ENCODE measurements at places on chromosomes 2 and 18. TPM values are rescaled to one million over a fixed set of nuclear protein-coding genes. Genes with fewer than 3 reads are reported as not detected.

Gene SP5
- 1.2 TPM for total RNA-seq

DNA sequence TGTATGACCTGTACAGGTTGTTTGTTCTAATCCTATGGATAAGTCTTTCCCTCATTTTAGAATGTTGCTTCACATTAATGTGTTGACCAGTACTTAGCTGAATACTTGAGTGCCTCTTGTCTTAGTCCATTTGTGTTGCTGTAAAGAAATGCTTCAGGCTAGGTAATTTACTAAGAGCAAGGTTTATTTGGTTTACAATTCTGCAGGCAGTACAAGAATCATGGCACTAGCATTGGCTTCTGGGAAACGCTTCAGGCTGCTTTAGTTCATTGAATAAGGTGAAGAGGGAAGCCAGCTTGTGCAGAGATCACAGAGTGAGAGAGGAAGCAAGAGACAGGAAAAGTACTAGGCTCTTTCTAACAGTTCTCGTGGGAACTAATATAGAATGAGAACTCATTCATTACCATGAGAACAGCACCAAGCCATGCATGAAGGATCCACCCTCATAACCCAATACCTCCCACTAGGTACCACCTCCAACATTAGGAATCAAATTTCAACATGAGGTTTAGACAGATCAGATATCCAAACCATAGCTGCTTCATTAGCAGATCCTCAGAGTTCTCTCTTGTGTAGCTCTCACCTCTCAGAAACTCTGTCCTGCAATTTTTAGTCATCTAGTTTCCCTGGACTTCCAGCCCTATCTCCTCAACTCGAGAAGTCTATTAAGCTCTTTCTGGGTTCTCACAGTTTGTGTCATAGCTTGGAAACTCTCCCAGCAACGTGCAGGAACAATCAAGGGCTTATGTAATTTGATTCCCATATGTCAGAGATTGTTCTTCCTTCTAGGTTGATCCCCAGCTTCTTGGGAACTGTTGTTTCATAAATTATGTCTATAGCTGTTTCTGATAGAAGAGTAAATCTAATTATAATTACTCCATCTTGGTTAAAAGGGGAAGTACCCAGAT, 2082.3 kb upstream of the CELF4 start:
- no peak overlapping the region for H3K4me3 ChIP-seq
- H3K4me1 ChIP-seq, result no peaks in the 10 kb centered on the region
- DNase-seq, result no peak
- H3K27me3 ChIP-seq, result no peaks in the 10 kb centered on the region
- H3K36me3 ChIP-seq, result no peaks in the 10 kb centered on the region
- no peak overlapping the region for H3K27ac ChIP-seq

GRCh38 chr2:171323971-171324528, 109.7 kb downstream of the METTL8 start:
- H3K27ac ChIP-seq, result no peak overlapping the region
- no peaks in the 10 kb centered on the region for H3K27me3 ChIP-seq
- H3K4me1 ChIP-seq, result no peaks in the 10 kb centered on the region
- no peak for DNase-seq
- no peaks in the 10 kb centered on the region for H3K36me3 ChIP-seq
- no peak overlapping the region for H3K4me3 ChIP-seq

DNA sequence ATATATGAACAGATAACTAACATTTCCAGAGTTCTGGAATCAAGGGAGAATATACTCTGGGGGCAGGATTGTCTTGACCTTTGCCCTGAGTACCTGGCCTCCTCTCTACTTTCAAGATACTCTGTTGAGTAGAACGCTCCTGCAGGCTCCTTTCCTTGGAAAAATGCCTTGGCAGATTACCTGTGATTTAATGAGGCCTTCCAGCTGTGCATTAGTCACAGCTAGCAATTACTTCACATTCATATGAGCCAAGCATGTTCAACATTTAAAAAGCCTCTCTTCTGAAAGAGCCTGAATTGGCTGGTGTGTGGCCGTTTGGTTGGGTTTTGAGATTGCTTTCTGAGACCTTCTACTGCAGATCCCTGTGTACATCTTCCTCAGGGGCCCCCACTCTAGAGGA, 142.2 kb downstream of the PLCL1 start:
- H3K27ac ChIP-seq, result no peak overlapping the region
- DNase-seq, result no peak
- H3K27me3 ChIP-seq, result no peaks in the 10 kb centered on the region
- no peaks in the 10 kb centered on the region for H3K36me3 ChIP-seq

- no peaks in the 10 kb centered on the region for H3K4me1 ChIP-seq
- no peaks in the 10 kb centered on the region for H3K36me3 ChIP-seq
- no peak overlapping the region for H3K4me3 ChIP-seq
- H3K27me3 ChIP-seq, result peaks cover 23% of the 10 kb centered on the region
- no peak for DNase-seq
Measured at GRCh38 chr2:179862898-179863458, 1.6 kb upstream of the ZNF385B start.

DNA sequence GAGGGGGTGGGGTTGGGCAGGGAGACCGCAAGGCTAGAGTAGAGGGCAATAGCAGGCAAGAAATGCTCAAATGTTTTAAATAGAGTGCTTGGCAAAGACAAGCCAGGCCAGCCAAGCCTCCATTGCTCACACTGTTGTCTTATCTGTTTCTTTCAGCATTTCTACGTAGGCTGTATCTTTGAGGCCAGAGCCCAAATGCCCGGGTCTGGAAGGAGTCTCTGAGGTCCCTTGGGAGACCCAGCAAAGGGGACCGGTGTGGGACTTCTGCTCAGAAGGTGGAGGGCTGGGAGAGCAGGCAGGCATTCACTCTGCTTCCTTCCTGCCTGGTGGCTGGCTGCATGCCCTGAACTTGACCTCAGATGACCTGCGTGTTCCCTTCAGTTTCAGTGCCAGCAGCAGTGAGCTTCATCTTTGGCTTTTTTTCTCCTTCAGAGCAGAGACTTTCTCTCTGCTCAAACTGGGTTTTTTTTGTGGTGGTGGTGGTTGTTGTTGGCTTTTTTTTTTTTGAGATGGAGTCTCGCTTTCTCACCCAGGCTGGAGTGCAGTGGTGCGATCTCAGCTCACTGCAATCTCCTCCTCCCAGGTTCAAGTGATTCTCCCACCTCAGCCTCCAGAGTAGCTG, 13.7 kb upstream of the TET3 start:
- H3K4me3 ChIP-seq, result no peak overlapping the region
- H3K36me3 ChIP-seq, result no peaks in the 10 kb centered on the region
- no peak overlapping the region for H3K27ac ChIP-seq
- no peaks in the 10 kb centered on the region for H3K27me3 ChIP-seq
- H3K4me1 ChIP-seq, result peaks cover 14% of the 10 kb centered on the region

- H3K4me1 ChIP-seq, result no peaks in the 10 kb centered on the region
- H3K4me3 ChIP-seq, result no peak overlapping the region
- H3K27ac ChIP-seq, result no peak overlapping the region
Measured at GRCh38 chr18:56257205-56257604, 381.2 kb downstream of the TXNL1 start.

- no peak overlapping the region for H3K27ac ChIP-seq
- no peaks in the 10 kb centered on the region for H3K36me3 ChIP-seq
- H3K27me3 ChIP-seq, result no peaks in the 10 kb centered on the region
- peaks cover 5% of the 10 kb centered on the region for H3K4me1 ChIP-seq
- H3K4me3 ChIP-seq, result no peak overlapping the region
Measured at GRCh38 chr2:37394796-37395555, 50.5 kb downstream of the QPCT start.

GRCh38 chr2:43179942-43180341, 46.5 kb downstream of the ZFP36L2 start:
- H3K27ac ChIP-seq, result no peak overlapping the region
- no peak for DNase-seq
- no peak overlapping the region for H3K4me3 ChIP-seq
- no peaks in the 10 kb centered on the region for H3K27me3 ChIP-seq
- no peaks in the 10 kb centered on the region for H3K36me3 ChIP-seq

DNA sequence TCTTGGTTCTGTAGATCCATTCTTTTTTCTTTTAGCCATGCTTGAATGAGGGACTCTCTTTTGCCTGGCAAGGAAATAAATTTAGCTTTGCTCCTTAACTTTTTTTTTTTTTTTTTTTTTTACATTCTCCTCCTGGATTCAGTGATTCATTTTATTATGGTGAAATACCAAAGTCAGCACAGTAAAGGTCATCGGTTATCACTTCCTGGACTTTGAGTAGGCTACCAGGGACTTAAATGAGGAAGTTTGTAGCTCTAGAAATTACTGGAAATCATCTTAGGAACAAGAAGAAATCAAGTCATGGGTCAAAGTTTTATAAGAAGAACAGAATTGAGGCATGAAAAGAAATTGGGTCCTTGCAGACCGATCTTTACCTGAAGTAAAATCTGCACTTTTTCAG, 75.0 kb downstream of the SOCS6 start:
- no peaks in the 10 kb centered on the region for H3K36me3 ChIP-seq
- no peak overlapping the region for H3K4me3 ChIP-seq
- peak overlapping the region; percentile 69 for H3K27ac ChIP-seq
- peaks cover 2% of the 10 kb centered on the region for H3K4me1 ChIP-seq
- no peak for DNase-seq

GRCh38 chr2:96138179-96139145, at the start of gene ASTL:
TSS of gene ASTL (minus strand) at chr2:96138502. CDS start at chr2:96138436, 66 bp downstream.
- no peak within 1 kb of the TSS for H3K4me3 ChIP-seq
- no peak within 1 kb of the TSS for H3K27ac ChIP-seq
- H3K27me3 ChIP-seq, result no peaks in the 10 kb centered on the region
- DNase-seq, result peak; percentile 91
- H3K36me3 ChIP-seq, result no peaks in the 10 kb centered on the region
- H3K4me1 ChIP-seq, result no peaks in the 10 kb centered on the region

DNA sequence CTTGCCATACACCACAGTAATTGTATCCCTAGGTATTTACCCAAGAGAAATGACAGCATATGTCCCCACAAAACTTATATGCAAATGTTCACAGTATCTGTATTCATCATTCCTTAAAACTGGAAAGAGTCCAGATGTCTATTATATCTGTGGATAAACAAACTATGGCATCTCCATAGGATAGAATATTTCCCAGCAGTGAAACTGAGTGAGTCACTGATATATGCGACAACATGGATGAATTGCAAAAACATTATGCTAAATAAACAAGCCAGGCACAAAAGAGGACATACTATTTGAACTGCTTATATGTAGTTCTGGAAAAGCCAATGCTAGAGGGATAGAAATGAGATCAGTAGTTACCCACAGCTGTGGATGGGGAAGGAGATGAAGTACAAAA, 359.4 kb upstream of the DSEL start:
- no peaks in the 10 kb centered on the region for H3K36me3 ChIP-seq
- no peaks in the 10 kb centered on the region for H3K4me1 ChIP-seq
- no peaks in the 10 kb centered on the region for H3K27me3 ChIP-seq

DNA sequence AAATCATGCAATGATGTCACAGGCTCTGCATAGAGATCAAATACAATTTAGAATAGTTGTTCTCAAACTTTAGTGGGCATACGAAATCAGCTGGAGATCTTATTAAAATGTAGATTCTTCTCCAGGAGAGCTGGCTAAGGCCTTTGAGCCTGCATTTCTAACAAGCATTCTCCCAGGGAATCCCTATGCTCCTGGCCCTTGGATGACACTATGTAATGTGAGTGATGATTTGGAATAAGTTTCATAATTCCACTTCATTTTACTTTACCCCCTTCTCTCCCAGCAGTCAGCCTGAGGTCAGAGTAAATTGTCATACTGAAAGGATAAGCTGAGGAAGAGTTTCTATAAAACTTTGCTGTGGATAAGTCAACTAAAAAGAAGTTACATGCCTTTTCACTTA, 189.1 kb downstream of the UBE2E3 start:
- no peaks in the 10 kb centered on the region for H3K27me3 ChIP-seq
- H3K4me3 ChIP-seq, result no peak overlapping the region
- no peaks in the 10 kb centered on the region for H3K4me1 ChIP-seq
- no peaks in the 10 kb centered on the region for H3K36me3 ChIP-seq
- no peak for DNase-seq
- H3K27ac ChIP-seq, result no peak overlapping the region

- DNase-seq, result peak; percentile 80
- H3K36me3 ChIP-seq, result no peaks in the 10 kb centered on the region
- no peak overlapping the region for H3K27ac ChIP-seq
- H3K4me3 ChIP-seq, result no peak overlapping the region
Measured at GRCh38 chr2:112623913-112624777, 21.6 kb upstream of the SLC20A1 start.

DNA sequence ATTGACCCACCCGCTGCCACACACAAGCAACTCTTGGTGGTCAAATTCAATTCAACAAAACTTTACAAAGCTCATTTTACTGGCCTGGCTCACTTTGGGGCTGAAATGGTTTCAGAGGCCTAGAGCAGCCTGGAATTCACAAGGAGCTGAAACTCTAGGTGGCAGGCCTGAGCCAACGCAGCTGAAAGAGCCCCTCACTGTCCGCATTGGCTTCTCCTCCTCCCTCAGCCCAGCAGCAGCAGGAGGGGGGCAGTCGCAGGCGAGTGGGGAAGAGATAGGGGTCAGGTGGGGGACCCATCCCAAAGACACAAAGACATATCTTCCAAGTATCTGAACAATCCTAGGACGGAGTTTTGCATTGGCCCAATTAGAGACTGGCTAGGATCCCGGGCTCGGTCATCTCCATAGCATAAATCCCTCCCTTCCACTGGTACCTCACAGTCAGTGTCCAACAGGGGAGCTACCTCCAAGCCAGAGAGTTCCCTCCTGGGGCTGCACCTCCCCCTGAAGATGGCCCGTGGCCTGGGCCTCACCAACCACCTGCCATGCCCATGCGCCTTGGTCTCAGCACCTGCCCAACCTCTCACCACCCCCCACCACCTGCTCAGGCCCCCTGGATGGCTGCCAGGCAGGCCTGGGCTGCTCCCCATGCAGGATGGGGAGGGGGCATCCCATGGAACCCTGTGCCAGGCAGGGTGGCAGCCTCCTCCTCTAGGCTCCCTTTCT, 113.4 kb downstream of the ZBTB7C start:
- no peaks in the 10 kb centered on the region for H3K4me1 ChIP-seq
- no peaks in the 10 kb centered on the region for H3K27me3 ChIP-seq
- H3K4me3 ChIP-seq, result no peak overlapping the region
- no peak for DNase-seq
- no peak overlapping the region for H3K27ac ChIP-seq

DNA sequence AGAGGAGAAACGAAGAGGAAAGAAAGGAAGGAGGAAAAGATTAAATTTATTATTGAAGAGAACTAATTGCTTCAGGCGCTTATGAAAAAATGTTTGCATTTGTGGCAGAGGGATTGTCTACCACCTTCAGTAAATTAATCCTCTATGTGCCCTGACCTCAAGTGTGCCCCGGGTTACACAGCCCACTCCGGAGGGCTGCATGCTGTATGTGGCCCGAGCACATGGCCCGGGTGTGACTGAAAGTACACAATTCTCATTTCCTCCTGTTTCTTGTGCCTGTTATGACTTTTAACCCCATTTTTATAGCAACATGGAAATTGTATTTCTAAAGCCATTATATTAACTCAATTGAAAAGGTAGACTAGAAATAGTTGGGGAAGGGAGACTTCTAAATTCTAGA, 38.8 kb downstream of the ZEB2 start:
- no peak for DNase-seq
- no peaks in the 10 kb centered on the region for H3K4me1 ChIP-seq
- no peaks in the 10 kb centered on the region for H3K27me3 ChIP-seq
- H3K27ac ChIP-seq, result no peak overlapping the region
- H3K36me3 ChIP-seq, result no peaks in the 10 kb centered on the region

- no peak for DNase-seq
- H3K4me3 ChIP-seq, result no peak overlapping the region
- H3K27me3 ChIP-seq, result no peaks in the 10 kb centered on the region
- H3K4me1 ChIP-seq, result peaks cover 3% of the 10 kb centered on the region
- H3K36me3 ChIP-seq, result no peaks in the 10 kb centered on the region
Measured at GRCh38 chr2:134926231-134926931, 7.8 kb downstream of the CCNT2 start.

- DNase-seq, result no peak
- no peaks in the 10 kb centered on the region for H3K36me3 ChIP-seq
- no peak overlapping the region for H3K4me3 ChIP-seq
- no peak overlapping the region for H3K27ac ChIP-seq
Measured at GRCh38 chr18:55506074-55506473, 81.9 kb downstream of the TCF4 start.

All from colonic mucosa (tissue), 4 donors.